ENCODE measurements at places on chromosomes 5 and 9.

- peak; percentile 22 for DNase-seq
These were observed 213.0 kb downstream of the SMARCA2 start for GRCh38 chr9:2228132-2228531.

DNA sequence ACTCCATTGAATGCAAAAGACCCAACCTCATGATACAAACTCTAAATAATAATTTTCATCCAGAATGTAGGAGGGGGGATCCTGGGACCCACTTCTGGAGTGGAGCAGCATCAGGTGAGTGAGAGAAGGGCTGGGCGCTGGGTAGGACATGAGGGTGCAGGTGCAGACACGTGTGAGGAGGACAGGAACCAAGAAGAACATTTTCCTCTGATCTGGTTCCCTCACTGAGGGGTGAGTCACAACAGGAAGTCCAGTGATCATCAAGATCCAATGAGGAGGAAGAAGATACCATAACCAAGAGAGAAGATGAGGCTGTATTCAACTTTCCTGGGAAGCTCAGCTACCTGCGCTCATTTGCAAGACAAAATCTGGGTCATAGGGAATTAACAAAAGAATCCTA, 57.4 kb downstream of the SFXN1 start:
- DNase-seq: no peak

- DNase-seq: no peak
These were observed 36.0 kb downstream of the TTC1 start for GRCh38 chr5:160044967-160045366.

DNA sequence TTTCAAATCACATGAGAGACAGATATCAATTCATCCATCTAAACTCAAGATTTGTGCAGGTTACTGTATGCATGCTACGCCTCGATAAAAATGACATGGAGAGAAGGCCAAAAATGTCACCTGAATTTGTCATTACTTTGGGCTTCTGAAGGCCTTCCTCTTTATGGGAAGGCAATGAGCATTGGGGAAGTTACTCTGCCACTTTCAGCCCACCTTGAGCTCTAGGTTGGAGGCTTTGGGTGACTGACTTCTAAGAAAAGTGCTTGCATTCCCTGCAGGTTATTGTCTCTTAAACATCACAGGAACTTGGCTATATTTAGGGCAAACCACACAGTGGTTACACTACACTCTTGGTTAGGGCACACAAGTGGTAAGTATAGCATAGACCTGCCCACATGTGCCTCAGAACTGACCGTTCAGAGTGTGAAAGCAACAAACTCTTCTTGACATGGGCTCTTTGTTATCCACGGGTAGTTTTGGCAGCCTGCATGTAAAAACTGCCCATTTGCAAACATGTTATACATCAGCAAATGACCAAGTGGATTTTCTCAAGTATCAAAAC, 169.5 kb downstream of the ZNF608 start:
- DNase-seq: peak; percentile 28

DNA sequence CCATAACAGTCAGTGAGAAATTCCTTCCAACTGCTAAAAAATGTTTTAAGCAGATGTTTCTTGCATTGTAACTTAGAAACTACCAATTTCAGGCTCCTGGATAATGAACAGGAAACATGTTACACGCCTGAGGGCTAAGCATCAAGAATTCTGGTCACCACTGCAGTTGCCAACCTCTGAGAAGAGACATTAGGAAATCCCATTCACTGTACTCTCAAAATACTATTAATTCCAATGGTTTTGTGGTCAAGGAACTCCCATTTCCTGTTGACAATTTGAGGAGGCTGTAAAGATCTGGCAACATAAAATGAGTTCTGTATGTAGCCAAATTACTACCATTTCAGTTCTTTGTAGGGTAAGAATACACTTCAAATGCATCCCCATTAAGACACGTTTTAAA, 456.0 kb upstream of the MEF2C start:
- DNase-seq: no peak

DNA sequence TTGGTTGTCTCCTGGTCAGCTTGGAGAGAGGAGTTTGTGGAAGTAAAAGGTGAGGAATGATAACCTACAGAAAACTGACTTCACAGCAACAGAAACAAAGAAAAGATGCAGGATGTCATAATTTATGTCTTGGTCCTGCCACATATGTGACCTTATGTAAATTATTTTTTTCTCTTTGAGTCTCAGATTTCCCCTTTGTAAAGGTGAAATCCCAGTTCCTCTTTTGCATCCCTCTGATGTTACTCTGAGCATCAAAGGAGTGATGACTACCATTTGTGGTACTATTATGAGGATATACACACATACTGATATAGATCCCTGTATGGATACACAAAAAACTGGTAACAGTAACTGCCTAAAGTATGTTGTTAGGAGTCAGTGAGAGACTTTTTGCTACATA, 1.4 kb upstream of the THG1L start:
- peak; percentile 67 for DNase-seq

GRCh38 chr5:38776149-38776896, 69.5 kb upstream of the OSMR start:
- DNase-seq: no peak

DNA sequence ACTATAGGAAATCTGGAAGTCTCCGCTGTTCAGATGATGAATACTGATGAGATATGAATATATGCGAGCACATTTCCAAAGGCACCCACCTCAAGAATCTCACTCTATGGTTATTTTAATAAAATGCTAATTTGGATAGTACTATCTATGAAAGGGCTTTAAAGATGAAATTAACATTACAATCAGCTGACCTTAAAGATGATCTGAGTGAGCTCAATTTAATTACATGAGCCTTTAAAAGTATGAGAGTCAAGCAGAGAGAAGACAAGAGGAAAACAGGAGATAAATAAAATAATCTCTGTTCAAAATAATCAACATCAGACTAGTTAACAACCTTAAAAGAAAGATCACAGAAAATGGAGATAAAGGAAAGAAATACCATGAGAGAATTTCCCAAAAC, 474.1 kb upstream of the TUSC1 start:
- DNase-seq: no peak

DNA sequence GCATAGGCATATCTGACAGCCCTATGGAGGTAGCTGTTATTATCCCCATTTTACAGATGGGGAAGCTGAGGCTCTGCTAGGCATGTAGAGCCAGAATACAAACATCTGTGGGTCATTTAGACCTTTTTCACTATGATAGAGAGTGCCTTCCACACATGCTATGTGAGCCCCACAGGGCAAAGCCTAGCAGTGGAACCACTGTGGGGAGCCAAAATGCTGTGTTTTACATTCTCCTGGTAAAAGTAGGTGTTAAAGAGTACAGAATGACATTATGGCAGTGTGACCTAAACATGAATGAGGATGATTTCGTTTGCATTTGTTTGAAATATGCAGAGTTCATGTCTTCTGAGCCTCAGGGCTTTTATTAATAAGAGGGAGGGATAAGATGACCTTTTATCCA, 265.2 kb downstream of the MAST4 start:
- no peak for DNase-seq
